ENCODE measurements at places on chromosomes 5 and 9.

GRCh38 chr5:32471784-32472183 is 27.2 kb upstream of the ZFR start:
- no peak for DNase-seq

DNA sequence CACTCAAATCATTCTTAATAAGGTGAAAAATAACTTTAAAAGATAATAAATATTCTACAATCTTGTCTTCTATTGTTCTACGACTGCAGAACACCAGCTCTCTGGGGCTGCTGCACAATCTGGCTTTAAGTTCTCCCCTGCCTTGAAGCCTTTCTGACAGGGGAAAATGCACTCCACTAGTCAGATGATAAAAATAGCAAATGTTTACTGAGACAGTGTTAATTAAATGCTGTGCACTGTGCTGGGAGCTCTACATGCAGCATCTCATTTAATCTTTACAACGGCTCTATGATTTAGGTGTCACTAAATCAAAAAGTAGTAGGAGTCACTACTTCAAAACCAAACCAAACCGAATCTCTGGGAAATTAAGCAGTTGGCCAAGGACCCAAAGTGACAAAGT is 132.7 kb downstream of the SLIT3 start:
- no peak for DNase-seq

- DNase-seq: no peak
Observed at GRCh38 chr5:140038373-140038957, 4.6 kb downstream of the NRG2 start.

DNA sequence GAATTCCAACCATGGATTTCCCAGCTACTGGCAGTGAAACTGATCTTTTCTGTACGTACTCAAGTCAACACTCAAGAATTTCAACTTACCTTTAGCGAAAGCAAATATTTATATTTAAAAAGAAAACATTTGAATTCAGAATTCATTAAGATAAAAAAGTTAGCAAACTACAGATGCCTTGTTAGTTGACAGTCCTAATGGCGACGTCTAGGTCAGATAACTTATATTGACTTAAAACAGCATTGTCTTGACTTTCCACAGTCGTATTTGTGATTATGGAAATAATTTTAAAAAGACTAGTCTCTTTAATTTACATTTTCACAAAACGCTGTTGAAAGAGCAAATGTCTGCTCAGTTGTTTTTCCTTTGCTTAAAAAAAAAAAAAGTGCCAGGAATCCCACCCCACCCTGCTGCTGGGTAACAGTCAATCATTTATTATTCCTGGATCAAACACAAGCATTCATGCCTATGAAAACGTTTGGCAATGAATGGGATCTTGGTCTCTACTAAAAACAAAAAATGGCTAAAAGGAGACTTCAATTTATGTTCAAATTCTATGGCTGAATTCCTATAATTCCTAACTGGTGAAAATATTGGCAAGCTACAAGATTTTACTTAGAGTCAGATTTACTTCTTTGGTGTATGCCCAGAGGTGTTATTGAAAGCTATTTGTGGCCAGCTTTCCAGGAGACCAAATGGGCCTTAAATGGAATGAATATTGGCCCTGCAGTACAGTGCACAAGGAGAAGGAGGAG is 22.0 kb downstream of the OR2S2 start:
- no peak for DNase-seq

DNA sequence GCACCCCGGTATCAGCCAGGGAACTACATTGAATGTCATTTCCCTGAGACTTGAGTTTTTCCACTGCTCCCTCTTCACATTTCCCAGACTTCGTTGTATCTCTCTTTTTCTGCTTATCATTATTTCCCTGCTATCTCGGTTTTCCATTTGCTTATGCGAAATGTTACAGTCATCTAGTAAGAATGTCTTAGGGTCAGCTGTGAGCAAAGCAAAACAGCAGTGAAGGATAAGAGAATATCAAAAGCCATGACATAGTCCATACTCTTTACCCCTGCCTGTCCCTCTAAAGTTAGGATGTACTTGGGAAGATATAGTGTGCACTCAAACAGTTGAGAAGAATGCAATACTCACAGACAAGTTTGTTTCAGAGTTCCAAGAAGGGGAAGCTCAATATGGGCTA is 88.7 kb downstream of the ITGA1 start:
- DNase-seq: no peak

Measured in activated CD4-positive, alpha-beta T cell treated with anti-CD3 and anti-CD28 coated beads for 36 hours (primary cell).